ENCODE measurements at places on chromosomes 1 and 21. TPM values are rescaled to one million over a fixed set of nuclear protein-coding genes. Genes with fewer than 3 reads are reported as not detected.
A peak's percentile ranks its signal among the peaks of the same experiment; 100 is the strongest.

DNA sequence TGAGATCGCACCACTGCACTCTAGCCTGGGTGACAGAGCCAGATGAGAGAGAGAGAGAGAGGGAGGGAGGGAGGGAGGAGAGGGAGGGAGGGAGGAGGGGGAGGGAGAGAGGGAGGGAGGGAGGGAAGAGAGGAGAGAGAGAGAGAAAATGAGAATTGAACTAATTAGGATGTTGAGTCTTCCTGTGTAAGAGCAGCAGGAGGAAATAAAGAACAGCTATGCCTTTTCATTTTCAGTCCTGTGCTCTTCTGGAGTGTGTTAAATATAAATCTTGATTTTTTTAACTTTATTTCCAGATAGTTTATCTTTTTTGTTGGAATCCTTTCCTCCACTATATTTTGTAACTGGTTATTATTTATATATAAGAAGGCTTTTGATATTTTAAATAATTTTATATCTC, 27.1 kb downstream of the DNTTIP2 start:
- no peak for DNase-seq

DNA sequence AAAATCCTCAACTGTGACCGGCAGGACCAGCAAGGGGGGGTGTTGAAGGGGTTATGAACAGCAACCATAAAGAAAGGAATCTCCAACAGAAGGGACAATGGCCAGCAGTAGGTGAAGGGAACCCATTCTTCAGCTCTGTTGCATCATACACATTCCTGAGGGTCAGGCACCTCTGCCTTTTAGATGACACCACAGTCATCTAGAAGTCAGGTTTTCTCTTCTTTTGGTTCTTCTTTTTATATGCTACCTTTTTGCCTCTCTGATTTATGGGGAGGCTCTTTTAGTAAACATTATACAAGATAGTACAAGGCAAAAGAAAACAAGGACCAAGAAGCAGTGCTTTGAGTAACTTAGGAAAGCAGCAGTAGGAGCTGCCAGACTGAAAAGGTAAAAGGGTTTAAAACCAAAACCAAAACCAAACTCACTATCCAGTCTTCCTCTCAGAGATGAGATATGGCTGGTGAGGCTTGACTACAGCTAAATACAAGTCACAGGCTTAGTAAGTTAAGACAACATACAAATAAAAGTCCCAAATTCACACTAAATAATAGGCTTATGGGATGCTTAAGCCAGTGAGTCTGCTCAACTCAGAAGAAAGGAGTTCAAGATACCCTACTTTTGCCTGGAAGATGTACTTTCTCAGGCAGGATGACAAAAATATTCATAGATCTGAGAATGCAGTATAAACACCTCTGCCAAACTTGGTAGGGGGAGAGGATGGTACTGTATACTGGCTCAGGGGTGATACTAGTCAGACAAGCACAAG, 4.1 kb downstream of the TEX38 start:
- DNase-seq: no peak

DNA sequence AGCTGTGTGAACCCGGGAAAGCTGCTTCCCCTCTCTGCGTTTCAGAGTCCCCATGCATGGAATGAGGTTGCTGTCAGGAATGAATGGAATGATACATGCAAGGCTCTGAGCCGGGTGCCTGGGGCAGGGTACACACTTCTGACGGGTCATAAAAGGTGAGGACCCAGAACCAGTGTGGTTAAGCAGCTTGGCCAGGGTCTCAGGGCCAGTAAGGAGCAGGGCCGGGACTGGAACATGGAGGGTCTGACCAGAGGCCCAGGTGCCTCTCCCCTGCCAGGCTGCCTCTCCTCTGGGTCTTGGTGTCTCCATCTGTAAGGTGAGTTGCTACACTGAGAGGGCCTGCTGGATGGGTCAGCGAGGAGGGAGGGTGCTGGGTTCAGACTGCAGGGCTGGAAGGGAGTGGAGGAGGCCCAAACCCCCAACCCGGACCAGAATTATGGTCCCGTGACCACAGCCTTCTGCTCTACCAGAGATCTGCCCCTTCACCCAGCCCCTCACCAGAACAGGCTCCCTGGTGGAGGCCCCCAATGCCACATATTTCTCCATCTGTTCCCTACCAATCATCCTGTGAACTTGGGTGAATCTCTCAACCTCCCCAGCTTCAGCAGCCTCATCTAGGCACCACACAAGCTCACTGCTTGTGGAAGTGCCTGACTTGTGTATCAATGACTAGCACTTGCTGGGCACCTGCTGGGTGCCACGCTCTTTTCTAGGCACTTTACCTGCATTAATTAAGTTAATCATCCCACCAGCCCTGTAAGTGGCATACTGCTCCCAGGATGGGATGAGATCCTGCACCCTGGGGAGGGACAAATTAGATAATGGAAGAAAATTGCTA, 16.2 kb upstream of the LRP8 start:
- no peak for DNase-seq

DNA sequence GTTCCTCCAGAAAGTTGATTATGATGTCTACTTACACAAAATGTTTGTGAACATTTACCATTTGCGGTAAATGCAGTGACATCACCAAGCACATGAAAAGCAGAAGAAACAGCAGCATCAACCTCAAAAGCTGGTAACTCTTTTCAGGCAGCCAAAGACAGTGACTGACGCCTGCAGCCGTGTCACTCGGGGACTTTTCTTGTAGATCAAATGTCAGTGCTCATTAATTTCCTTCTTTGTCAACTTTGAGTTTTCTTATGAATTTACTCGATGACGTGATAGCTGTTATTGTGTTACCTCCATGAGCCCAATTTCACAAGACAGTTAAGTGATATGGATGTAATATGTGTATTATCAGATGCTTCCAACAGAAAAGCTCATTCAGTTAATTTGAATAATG, 92.5 kb downstream of the RIPK4 start:
- no peak for DNase-seq

- DNase-seq: no peak
Measured at GRCh38 chr1:218656301-218657037, 311.3 kb downstream of the TGFB2 start.

DNA sequence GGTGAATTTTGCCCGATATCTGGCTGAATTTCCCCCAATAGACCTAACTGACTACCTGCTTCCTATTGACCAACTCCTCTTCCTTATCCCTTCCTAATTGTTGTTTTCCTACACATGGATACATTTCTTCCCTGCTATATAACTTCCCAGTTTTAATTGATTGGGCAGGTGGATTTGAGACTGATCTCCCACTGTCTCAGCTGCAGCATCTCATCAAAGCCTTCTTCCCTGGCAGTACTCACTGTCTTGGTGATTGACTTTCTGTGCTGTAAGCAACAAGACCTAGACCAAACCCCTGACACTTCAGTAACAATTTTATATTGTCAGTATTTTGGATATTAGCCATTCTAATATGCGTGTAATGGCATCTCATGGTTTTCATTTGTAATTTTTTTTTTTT, 11.3 kb upstream of the PLA2G2A start:
- DNase-seq: no peak

DNA sequence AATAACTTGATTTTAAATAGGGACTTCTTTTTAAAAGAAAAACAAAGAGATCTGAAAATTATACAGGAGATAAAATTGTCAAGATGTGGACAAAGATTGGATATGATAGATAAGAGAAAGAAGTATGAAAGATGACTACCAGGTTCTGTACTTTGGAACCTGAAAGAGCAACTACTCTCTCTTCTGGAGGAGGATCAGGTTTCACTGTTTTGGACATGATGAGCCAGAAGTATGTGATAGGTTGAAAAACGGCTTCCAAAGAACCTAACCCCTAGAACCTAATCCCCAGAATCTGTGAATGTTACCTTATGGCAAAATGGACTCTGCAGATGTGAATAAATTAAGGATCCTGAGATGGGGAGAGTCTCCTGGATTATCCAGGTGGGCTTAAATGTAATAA, 26.2 kb downstream of the RSBN1 start:
- no peak for DNase-seq

DNA sequence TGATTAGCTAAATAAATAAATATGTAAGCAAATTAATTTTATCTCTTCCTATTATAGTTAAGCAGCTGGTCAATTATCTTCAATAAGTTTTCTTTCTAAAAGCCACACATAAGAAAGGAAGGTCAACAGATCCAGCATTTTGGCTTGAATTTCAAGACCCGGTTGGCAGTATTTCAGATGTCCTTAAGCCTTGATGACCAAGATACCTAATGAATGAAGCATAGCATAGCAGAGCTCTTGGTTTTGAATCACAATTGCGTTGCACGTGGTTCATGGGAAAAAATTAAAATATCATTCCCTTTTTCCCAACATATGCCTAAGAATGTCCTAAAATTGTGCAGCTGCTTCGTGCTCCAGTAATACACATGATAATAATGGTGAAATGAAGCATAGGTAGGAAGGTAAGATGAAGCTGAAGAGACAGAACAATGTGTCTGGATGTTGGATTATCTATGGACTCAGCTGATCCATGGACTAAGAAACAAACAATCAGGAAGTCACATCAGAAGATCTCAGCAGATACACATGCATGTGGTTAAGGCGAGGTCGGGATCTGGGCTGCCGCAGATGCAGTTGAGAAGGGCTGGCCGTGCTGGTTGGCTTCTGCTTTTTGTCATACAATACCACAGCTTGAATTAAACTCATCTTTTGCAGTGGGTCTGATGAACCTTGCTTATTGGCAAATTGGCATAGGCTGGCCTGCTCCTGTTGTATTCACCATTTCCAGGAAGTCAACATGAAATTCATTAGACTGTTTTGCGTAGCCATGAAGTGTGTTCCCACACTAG, 284.9 kb upstream of the RUNX1 start:
- no peak for DNase-seq

GRCh38 chr1:228008391-228009115, 1.8 kb downstream of the WNT3A start:
- peak; percentile 23 for DNase-seq

GRCh38 chr1:174671826-174672225, 224.1 kb downstream of the GPR52 start:
- DNase-seq: no peak

DNA sequence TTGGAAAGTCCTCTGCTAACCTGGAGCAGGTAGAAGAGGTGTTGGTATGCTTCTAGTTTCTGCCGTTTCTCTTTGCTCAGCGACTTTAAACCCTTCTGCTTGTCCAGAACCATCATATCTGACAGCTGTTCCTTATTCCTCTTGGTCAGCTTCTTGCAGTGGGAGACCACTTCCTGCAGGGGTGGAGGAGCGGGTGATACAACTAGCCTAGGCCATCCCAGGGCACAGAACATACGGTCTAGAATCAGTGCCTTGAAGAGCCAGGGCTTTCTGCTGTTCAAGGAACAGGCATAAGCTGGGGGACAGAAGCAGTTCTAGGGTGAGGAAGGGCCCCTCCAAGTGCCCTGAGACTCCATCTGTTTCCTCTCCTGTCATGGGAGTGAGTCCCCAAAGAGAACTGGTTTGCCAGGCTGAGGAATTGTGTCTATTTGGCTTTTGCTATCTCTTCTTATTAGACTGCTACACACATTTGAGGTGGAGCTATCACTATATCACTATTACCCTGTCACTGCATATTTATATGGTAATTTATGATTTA, 32.5 kb downstream of the IQGAP3 start:
- no peak for DNase-seq

GRCh38 chr1:157360023-157360390, 192.3 kb downstream of the FCRL5 start:
- no peak for DNase-seq

DNA sequence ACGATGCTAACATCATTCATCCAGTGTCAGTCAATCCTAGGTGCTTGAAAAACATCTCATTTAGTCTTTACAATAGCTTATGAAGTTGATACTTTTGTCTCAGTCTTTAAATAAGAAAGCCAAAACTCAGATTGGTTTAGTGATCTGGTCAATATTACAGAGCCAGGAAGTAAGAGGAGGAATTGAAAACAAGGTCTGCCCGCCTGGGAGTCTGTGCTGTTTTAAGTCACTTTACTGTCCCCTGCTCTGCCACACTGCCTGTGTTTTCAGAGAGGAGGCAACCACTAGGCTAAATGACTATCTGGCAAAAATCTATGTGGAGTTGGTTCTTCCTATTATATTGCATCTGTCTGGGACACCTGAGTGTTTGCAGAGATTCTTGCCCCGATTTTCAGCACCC, 62.3 kb downstream of the ST6GALNAC3 start:
- no peak for DNase-seq

DNA sequence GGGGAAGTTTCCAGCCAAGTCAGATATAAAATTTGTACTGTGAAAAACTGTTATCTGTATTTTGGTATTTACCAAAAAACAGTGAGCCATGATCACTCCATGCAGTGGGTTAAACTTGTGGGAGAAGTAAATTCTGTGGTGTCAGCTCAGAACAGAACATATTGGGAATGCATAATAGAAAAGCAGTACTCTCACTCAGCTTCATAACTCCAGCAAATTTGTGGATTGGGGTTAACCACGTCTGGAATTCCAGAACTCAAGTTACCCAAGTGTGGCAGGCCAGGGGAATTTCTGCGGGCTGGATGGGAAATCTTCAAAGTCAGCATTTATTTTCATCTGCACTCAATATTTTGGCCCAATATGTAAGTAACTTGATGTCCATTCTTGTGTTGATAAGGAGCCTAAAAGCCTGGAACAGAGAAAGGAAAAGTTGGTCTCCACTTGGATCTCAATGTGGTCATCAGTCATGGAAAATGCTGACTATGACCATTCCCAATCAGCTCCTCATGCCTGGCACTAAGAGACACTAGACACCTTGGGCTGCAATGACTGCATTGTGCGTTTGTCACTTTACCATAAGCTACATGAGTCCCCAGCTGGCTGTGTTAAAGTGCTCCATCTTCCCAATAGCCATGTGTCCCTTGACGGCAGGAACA, 39.1 kb upstream of the ENAH start:
- DNase-seq: no peak

DNA sequence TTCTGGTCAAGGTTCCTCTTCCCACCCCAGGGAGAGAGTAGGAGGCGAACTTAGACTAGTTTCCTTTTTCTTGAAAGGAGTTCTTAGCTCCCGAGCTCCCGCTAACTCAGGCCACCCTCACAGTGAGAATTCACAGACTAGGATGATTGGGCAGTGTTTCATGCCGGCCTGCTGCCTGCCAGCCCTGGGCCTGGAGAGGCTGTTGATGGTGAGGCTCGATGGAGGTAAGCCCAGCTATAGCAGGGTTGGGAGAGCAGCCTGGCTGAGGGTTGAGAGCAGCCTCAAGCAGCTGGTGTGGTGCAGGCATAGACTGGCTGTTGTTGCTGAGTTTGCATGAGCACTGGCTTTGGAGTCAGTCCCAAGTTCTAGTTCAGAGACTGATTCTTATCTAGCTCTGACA, 274.4 kb downstream of the MATN1 start:
- DNase-seq: no peak

GRCh38 chr1:21280011-21280471, 10.2 kb downstream of the ECE1 start:
- DNase-seq: no peak

GRCh38 chr1:43522776-43523480, 7.8 kb upstream of the PTPRF start:
- DNase-seq: no peak

GRCh38 chr21:33481314-33481943, 1.7 kb upstream of the TMEM50B start:
- DNase-seq: no peak

GRCh38 chr21:32282992-32283391, 4.1 kb upstream of the MIS18A start:
- no peak for DNase-seq

GRCh38 chr1:100074604-100075395, 57.9 kb downstream of the SASS6 start:
- DNase-seq: no peak

The RPF1 gene
- 22.6 TPM for polyA plus RNA-seq

The HTR1D gene
- polyA plus RNA-seq: 0.39 TPM

The PLA2G2A gene
- not detected for polyA plus RNA-seq

The NGF gene
- 75.8 TPM for polyA plus RNA-seq

The HFM1 gene
- polyA plus RNA-seq: 0.06 TPM

The DMRTA2 gene
- not detected for polyA plus RNA-seq

The RAVER2 gene
- 10.0 TPM for polyA plus RNA-seq

The SYPL2 gene
- polyA plus RNA-seq: 0.03 TPM

The FAM229A gene
- 8.0 TPM for polyA plus RNA-seq

The FOXD3 gene
- polyA plus RNA-seq: not detected

The SELL gene
- 0.58 TPM for polyA plus RNA-seq
